ENCODE measurements at places on chromosomes 3 and 15.

- DNase-seq = no peak
These were observed 123.1 kb upstream of the BHLHE40 start for GRCh38 chr3:4856136-4856535.

DNA sequence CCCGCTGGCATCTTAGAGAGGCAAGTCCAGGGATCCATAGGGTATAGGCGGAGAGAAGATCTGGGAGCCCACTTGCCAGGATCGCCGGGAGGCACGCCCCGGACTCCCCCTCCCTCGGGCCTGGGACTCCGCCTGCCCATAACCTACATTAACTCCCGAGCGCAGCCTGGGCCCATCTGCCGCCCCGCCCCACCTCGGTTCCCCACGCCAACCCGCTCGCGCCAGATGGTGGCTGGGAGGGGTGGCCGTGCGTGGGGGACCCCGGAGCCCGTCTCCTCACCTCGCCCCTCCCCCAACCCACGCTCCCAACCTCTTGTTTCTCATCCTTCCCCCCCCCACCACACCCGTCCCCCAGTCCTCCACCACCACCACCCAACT is 1.7 kb upstream of the DLL4 start:
- no peak for DNase-seq

DNA sequence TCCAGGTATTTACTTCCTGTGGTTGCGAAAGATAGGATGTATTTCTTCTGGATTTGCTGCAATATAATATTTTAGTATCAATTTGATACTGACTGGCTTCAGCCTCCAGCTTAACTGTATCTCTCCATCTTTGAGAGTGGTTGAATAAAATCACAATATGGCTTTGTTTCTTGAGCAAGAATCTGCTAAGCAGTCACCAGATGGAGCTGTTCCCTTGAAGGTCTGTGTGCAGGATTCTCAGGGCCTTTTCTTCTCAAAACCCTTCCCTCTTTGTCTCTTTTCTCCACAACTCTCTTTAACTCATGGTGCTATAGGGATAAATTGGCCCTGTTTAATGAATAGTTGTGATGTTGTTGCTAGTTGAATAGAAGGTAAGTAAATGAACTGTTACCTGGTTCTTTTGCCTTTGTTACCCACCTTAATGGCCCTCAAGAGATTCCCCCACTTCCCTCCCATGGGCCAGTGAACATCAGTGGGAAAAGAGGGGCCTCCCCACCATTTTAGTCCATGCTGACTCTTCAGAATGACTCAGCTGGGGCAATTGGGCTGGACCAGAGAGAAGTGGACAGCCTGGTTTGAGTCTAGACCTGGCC is 34.8 kb upstream of the RAB6B start:
- no peak for DNase-seq

GRCh38 chr3:193060748-193061546 is 143.3 kb upstream of the MB21D2 start:
- no peak for DNase-seq

GRCh38 chr3:55013145-55013925 is 85.5 kb upstream of the LRTM1 start:
- no peak for DNase-seq
